ENCODE measurements at places on chromosomes 3 and 15.
A peak's percentile ranks its signal among the peaks of the same experiment; 100 is the strongest.

- no peak for DNase-seq
Observed at GRCh38 chr15:72724028-72724427, 38.0 kb downstream of the BBS4 start.

DNA sequence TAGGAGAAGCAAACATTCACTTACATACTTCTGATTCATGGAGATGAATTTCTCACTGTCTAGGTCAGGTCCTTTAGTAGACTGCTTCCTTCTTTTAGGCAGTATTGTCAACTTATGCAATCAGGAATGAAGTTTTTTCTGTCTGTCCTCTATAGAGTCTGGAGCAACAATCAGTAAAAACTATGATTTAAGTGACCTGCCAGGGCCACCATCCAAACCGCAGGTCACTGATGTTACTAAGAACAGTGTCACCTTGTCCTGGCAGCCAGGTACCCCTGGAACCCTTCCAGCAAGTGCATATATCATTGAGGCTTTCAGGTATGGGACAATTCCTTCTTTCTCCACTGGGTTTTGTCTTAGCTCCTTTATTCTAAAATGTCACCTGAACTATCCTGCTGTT is 523.1 kb downstream of the ROBO2 start:
- no peak for DNase-seq

- DNase-seq = no peak
Observed at GRCh38 chr3:50447290-50447840, 56.1 kb downstream of the CACNA2D2 start.

DNA sequence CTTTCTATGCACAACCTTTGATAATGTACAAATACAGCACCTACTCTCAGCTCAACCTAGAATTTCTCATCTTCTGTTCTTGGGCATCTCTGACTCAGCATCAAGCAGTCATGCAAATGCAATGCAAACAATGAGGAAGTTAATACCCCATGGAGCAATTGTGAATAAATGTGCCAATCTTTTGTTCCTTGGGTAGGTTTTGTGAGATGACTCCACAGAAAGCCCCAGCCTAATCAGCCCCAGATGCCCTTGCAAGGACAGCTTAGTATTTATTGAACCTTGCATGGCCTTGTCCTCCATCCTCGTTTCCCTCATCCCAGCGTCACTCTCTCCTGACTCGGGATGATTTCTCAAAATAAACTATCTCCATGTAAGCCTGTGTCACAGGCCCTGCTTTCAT is 494.7 kb upstream of the NECTIN3 start:
- DNase-seq = no peak

GRCh38 chr3:66603151-66603611 is 102.4 kb upstream of the LRIG1 start:
- DNase-seq = no peak

DNA sequence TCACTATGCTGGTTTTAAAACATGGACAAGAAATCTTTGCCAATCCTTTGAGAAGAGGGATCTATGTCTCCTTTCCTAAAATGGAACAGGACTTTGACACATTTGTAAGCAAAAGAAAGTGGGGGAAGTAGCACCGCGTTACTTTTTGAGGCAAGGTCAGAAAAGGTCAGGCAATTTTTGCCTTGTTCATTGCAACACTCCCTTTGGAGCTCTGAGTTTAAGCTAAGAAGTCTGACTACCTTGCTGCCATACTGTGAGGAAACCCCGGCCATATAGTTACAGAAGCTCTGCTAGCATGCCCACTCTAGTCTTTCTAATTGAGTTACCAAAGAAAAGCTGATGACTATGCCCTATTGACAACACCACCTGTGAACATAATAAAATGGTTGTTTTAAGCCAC is 1.4 kb downstream of the FAM227B start:
- DNase-seq = no peak

DNA sequence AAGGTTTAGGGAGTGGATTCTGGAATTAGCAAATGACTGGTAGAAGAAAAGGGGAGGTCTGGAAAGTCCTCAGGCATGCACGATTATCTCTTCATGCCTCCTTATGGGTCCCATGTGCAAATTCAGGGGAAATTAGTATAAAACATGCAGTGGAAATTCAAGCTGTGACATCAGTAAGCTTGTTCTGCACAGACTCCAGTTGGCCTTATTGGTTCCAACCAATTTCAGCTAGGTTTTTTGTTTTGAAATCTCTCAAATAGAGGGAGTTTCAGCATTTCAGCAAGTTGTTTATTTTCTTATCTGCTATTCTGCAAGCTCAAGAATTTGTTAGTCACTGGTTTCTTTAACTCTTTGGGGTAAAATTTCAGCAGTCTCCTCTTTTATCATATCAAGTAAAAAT is 774 bp upstream of the TMCO5A start:
- no peak for DNase-seq

- no peak for DNase-seq
Observed at GRCh38 chr3:21393683-21394311, 357.2 kb downstream of the ZNF385D start.

GRCh38 chr3:183637106-183637486 is 1.7 kb downstream of the KLHL24 start:
- DNase-seq = no peak

DNA sequence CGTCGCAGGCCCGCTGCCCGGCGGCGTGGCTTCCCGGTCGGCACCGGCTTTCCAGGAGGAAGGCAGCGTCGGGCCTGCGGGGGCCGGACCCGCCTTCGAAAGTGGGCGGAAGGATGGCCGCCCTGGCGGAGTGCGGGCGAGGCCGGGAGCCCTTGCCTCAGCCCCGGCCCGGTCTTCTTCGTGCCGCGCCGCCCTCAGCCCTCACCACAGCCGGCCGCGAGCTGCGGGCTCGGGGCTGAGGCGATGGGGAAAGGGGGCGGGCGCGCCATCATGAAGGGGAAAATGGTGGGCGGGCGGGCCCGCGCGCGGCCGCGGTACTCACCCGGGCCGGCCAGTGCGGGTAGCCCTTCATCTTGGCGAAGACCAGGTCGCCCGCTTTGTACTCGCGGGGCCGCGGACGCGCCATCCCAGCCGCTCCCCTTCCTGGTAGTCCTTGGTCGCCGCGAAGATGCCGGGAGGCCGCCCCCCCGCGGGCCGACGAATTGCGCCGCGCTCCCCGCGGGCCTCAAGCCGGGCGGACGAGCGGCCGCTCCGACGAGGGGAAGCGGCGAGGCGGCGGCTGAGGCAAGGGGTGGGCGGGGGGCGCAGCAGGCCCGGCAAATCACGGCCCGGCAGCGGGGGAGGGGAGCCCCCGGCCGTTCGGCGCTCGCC is 489 bp downstream of the HDGFL3 start:
- no peak for DNase-seq

GRCh38 chr3:15206662-15207576 is 873 bp downstream of the CAPN7 start:
- DNase-seq = peak; percentile 36

DNA sequence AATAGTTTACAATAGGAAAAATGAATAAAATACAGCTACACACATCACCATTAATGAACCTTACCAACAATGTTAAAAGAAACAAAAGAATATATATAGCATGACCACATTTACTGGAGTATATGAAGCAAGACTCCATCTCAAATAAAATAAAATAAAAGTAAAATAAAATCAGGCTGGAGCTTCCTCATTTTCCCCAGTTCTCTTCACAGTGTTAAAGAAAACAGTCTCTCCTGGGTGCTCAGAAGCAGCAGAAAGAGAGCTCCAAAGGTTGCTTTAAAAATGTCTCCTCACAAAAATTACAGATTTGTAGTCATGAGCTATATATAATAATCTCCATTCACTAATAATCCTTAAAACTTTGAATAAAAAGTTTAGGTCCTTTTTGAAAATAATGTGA is 48.8 kb downstream of the PIK3CB start:
- DNase-seq = no peak

DNA sequence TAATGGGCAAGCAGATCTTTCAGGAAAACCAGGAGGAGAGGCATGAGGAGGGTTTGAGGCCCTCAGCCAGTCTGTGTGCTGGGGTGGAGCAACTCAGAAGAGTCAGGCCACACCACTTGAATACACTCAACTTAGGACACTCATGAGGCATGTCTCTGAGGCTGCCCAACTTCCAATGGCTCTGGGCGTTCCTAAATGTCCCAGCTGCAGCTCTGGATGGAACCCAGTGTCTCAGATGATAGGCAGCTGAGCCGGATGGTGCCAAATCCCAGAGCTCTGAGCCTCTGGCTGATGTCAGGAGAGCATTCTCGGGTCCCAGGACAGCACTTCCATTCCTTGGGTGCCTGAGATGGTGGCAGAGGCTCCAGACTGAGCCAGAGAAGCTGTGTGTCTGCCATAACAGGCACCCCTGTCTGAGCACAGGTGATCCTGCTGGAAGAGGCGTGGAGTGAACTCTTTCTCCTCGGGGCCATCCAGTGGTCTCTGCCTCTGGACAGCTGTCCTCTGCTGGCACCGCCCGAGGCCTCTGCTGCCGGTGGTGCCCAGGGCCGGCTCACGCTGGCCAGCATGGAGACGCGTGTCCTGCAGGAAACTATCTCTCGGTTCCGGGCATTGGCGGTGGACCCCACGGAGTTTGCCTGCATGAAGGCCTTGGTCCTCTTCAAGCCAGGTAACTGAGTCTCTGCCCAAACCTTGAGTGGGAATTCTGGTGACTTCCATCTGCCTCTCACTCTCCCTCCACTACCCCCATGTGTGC is 2.8 kb downstream of the NR2E3 start:
- DNase-seq = no peak

DNA sequence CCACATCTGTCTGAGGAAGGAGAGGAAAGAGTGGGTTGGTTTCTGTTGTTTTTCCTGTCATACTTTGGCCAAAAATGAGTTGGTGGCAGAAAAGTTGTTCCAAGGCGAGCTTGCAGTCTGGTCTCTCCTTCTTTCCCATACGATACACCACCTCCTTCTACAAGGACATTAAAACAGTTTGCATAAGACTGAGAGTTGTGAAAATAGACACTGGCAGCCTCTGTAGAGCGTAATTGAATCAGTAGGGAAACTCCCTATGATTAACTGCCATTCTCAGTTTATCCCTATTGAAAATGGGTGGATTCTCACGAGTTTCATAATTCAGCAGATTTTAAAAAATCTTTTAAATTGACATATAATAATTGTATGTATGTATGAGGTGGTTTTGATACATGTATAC is 3.7 kb upstream of the LSG1 start:
- DNase-seq = no peak

DNA sequence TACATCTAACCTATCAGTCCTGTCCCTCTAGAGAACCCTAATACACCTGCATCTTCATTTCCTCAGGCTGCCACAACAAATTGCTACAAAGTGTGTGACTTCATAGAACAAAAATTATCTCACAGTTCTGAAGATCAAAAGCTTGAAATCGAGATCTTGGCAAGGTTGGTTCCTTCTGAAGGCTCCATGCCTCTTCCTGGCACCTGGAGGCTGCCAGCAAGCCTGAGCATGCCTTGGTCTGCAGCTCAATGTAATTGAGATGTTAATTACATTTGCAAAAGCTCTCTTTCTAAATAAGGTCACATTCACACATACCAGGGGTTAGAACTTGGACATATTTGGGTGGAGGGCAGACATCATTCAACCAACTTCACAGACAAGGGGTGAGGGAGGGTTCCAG is 86.4 kb upstream of the ABHD17C start:
- no peak for DNase-seq

GRCh38 chr3:179871782-179872181 is 165.0 kb downstream of the PEX5L start:
- DNase-seq = no peak

DNA sequence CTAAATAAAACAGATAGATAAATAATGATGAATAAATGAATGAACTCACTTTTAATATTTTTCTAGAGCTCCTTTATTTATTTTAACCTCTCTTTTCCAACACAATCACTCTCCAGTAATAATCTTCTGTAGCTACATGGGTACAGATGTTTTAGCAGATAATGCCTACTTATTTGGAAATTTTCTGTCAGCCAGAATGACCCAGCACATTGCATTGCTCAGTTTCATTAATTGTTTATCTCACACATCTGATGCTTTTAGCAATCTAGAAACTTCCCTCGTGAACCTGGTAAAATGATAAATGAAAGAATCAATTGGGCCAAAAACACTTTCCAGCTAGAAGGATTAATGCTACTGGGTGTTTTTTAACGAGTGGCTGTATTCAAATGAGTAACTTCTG is 14.9 kb upstream of the MYH15 start:
- DNase-seq = no peak

DNA sequence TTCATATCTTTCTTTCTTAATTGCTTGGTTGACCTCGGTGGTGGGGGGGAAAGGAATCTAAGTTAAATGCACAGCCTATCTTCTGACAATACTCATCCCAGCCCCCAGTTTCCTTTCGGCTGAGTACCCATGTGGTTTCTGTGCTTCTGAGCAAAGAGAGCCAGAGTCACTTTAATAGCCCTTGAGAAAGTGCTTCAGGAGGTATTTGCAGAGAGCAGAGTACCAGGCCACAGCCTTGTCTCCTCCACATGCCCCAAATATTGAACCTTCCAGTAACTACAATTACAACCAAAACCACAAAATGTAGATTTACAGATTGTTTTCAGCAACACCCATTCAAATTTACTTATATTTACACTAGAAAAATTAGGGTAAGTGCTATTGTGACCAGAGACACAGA is 647.4 kb downstream of the NR2F2 start:
- DNase-seq = no peak

DNA sequence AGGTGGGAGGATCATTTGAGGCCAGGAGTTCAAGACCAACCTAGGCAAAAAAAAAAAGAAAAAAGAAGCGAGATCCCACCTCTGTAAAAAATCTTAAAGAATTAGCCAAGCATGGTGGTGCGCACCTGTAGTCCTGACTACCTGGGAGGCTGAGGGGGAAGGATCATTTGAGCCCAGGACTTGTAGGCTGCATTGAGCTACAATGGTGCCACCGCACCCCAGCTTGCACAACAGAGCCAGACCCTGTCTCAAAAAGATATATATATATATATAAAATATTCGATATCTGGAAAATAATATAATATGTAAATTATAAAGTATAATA is 1.1 kb upstream of the IMP3 start:
- DNase-seq = no peak

- DNase-seq = no peak
Observed at GRCh38 chr15:65410036-65410435, 12.7 kb downstream of the IGDCC4 start.

- no peak for DNase-seq
Observed at GRCh38 chr15:77632534-77633133, at the start of gene LINGO1. Gene LINGO1 (minus strand): TSS chr15:77632912. CDS start chr15:77632315, 597 bp downstream.

- no peak for DNase-seq
Observed at GRCh38 chr15:33377204-33377603, 66.4 kb downstream of the RYR3 start.

DNA sequence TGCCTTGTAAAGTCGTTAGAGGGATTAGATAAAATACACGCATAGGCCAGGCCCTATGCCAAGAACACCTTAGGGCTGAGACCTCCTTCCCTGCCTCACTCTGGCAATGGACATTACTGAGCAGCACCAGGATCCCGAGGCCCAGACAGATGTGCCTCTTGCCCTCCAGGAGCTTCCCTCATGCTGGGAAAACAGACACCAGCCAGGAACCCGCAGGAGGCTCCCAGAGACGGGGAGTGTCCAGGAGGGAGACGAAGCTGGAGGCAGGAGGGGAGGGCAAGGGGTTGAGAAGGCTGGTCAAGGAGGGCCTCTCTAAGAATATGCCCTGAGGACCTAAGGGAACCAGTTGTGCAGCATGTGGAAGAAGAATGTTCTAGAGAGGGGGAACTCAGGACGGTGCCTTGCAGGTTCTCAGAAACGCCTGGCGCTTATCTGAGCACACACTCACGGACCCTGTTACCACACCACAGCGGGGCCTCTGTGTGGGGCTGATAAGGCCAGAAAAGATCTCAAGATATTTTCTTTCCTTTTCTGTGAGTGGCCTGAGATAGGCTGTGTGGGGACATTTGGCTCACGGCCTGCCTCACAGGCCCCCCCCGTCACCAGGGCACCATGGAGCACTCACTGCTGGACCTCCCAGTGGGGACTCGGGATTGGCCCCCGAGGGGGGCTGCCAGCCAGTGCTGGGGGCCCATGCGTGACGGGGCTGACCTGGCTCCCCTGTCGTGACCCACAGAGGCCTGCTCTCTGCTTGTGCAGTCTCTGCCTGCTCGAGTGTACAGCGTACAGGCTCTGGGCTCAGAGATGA is 22.0 kb upstream of the CYP11A1 start:
- no peak for DNase-seq
